ENCODE measurements at places on chromosomes 7 and 10.

GRCh38 chr7:133650487-133651300 lies 397.8 kb downstream of the EXOC4 start:
- peak; percentile 67 for DNase-seq

DNA sequence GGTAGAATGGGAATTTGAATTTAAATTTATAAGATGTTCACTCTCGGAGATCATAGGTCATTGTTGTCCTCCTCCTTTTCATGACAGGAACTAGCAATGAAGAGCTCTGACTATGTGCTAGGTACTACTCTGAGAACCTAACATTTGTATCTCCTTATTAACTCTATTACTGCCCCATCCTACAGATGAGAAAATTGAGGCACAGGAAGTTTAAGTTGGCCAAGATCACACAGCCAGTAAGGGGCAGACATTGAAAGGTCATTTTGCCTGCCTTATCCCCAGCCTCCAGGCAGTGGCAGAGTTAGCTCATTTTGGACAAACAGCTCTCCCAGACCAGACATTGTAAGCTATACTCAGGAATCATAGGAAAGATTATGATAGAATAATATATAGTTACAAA lies 6.0 kb downstream of the SRGN start:
- peak; percentile 49 for DNase-seq

- DNase-seq, result no peak
Measured at GRCh38 chr10:131213741-131214505, 97.6 kb downstream of the TCERG1L start.

DNA sequence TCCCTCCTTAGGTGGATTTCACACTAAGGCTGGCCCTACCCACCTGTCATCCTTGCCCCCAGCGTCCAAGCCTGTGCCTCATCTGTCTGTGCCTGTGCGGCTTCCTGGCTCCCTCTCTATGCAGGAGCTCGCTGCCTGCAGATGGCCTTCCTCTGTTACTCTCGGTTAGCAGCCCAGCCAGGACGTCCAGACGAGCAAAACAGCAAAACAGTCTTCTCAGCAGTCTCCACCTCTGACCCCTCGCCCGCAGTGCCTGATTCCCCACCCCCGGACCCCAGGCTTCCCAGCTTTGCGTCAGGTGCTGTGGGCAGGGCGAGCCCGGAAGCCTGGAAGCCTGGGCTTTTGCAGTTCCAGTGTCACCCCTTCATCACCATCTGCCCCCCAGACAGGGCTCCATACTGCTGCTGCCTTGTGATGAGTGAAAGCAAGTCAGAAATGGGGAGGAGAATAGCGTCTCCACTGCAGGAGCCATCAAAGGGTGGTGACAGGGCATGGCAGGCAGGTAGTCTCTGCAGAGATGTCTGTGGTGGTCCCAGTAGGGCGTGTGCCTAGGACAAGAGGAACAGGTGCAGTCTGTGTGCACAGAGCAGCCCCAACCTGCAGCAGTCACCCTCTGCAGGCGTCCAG lies 88.5 kb downstream of the ADCY1 start:
- no peak for DNase-seq

- DNase-seq, result no peak
Measured at GRCh38 chr10:118028619-118029018, 18.1 kb downstream of the RAB11FIP2 start.

DNA sequence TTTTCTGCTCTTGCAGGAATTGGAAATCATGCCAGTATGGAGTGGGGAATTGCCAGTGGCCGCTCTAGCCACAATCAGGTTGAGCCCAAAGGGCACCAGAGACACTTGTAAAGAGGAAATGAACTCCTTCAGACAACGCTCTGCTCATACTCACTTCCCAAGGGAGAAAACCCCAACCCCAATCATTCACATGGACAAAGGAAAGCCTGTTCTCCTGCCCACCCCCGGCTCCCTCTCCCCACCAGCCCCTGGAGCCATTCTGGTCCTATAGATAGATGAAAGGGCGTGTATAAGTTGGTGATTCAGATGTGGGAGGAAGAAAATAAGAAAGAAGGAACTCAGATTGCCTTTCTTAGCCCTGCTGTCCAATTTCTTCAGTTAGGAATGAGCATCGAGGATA lies 57.4 kb downstream of the GFRA1 start:
- no peak for DNase-seq

GRCh38 chr10:88996927-88997326 lies 6.3 kb downstream of the FAS start:
- DNase-seq, result no peak

DNA sequence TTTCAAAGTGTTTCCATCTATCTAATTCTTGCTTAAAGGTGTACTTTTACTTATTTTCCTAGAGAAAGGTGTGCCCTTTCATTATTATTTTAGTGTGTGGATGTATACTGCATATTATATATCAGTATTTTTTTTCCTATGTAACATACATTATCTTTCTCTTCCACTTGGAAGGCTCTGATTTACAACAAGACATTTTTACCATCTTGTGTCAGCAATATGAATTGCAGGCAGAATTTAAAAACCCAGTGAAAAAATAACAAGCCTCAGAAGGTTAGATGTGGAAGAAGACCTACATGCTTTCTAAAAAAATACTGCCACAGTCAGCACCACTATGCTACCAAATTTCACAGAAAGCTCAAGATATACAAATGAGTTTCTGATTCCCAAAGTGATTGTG lies 327.7 kb upstream of the STEAP1 start:
- DNase-seq, result no peak

DNA sequence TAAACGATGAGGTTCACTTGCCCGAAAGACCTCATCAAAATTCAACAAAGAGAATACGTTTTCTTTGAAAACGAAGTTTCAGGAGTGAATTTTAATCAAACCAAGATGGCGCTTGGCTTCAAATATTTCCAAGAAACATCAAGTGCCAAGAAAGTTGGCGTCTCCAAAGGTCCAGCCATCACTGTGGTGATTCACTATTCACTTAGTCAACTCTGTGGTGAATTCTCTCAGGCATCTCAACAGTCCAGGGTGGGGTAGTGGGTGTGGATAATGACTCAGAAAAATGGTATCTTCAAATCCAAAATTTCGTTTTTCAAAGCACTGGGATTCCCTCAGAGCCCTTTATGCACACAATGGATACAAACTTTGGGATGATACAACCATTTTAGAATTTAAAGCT lies 133.1 kb downstream of the SVIL start:
- DNase-seq, result peak; percentile 79

DNA sequence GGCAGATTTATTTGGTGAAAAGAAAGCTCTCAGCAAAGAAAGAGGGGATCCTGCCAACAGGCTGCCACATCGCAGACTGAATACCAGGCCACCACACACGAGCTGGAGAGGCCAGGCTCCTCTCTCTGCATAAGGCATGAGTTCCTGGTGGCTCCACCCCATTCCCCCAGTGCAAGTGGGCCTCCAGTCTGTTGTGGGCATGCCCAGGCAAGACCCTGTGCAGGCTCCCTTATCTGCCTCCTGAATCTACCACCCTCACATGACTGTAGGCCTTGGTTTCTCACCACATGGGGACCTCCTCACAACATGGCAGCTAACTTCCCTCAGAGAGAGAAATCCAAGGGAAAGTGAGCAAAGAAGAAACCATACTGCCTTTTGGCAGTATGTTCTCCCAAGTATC lies 26.7 kb upstream of the CUL1 start:
- no peak for DNase-seq

GRCh38 chr7:64602518-64602917 lies 39.6 kb upstream of the ZNF680 start:
- DNase-seq, result no peak

DNA sequence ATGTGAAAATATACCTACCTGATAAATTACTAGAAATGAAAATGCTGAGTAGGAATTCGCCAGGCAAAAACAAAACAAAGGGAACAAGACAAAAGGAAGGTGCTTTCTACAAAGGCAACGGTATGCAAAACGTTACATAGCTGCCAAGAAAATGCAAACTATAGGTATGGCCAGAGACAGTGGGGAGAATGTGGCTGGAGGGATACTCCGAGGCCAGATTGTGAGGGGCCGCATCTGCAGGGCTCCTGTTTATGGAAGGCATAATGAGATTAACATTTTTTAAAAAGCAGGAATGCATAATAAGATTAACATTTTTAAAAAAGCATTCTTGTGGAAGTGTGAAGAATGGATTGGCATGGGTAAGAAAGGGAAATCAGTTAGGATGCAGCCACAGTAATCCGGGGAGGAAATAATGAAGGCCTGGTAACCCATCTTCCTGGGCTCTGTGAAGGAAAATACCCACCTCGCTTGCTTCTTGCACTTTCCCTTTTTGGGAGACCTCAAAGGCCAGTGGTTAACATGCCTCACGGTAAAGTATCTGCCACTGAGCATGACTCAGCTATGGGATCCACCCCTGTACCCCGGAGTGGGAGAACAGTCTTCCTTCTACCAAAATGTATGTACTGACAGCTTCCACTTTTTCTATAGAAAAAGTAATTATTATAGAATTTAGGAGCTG lies 145.8 kb upstream of the LRRN3 start:
- DNase-seq, result no peak

GRCh38 chr7:50346545-50347497 lies 42.3 kb downstream of the IKZF1 start:
- no peak for DNase-seq

All from fibroblast of gingiva (primary cell).